ENCODE measurements at places on chromosomes 11 and 22.

DNA sequence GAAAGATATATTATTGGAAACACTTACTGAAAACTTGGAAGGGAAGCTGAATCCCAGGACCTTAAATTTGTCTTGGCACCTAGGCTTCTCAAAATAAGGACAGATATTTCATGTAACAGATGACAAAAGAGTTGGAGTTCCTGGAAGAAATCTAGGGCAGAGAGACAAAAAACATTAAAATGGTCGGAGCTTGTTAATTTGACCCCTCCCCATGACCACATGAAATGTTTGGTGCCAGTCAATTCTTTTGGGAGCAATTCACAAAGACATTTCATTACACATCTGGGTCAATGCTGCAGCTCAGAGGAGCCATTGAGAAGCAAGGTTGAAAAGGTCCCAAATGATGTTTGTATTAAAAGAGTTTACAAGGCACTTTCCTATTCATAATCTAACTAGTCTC lies 162.0 kb upstream of the GUCY1A2 start:
- no peak for DNase-seq

GRCh38 chr11:35087648-35088047 lies 51.3 kb upstream of the CD44 start:
- DNase-seq = no peak

- no peak for DNase-seq
Measured at GRCh38 chr11:29361369-29361768, 655.5 kb downstream of the KCNA4 start.

DNA sequence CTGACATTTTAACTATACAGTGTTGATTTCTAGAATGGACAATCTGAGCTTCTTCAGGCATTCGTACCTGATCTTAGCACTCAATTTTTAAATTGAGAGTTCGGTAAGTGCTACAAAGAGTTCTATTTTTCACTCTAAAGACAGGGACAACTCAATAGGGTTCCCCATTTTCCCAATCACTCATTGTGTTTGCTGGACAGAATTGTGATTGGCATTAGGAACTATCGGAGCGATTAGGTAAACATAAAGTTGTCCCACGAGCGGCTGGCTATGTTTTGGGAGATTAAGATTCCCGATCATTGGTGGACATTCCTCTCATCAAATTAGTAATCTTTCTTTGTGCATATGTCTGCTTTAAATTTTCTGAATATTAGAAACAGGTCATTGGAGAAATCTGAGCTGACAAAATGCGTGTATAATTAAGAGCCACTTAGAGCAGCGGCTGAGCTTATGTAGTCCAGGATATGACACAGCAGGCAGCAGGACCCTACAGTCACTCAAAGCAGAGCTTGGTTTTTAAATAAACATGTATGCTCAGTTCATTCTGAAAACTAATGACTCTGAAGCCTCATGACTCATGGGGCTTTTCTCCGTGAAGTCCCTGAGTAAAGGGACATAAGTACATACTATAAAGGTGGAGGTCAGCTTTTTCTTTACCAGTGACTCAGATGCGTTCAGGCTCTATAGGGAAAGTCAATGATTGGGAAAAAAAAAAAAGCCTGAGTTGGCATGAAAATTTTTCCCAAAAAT lies 109.4 kb downstream of the GRIA4 start:
- DNase-seq = no peak

- DNase-seq = no peak
Measured at GRCh38 chr11:19597206-19597605, 115.4 kb upstream of the NAV2 start.

DNA sequence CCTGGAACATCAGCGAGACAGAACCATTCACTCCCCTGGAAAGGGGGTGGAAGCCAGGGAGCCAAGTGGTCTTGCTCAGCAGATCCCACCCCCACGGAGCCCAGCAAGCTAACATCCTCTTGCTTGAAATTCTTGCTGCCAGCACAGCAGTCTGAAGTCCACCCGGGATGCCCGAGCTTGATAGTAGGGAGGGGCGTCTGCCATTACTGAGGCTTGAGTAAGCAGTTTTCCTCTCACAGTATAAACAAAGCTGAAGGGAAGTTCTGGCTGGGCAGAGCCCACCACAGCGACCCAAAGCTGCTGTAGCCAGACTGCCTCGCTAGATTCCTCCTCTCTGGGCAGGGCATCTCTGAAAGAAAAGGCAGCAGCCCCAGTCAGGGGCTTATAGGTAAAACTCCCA lies 764.8 kb upstream of the LUZP2 start:
- DNase-seq = no peak

- no peak for DNase-seq
Measured at GRCh38 chr11:1877211-1878136, 14.2 kb downstream of the PRR33 start.

DNA sequence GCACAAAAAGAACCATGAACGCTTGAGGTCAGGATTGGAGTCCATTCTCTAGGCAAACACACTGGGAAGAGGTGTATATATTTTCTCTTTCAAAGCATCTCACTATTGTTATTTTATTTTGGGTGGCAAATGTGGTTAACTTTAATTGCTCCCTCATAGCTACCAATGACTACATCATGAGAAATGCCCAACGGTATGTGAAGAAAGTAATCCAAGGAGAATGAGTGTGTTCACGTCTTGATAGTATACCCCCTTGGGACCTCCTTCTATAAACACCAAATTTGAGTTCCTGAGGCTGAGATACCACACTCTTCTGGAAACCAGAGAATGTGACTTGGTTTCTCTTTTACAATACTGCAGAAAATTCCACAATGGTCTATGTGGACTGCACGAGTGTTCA lies 15.8 kb downstream of the OR8D1 start:
- DNase-seq = no peak

DNA sequence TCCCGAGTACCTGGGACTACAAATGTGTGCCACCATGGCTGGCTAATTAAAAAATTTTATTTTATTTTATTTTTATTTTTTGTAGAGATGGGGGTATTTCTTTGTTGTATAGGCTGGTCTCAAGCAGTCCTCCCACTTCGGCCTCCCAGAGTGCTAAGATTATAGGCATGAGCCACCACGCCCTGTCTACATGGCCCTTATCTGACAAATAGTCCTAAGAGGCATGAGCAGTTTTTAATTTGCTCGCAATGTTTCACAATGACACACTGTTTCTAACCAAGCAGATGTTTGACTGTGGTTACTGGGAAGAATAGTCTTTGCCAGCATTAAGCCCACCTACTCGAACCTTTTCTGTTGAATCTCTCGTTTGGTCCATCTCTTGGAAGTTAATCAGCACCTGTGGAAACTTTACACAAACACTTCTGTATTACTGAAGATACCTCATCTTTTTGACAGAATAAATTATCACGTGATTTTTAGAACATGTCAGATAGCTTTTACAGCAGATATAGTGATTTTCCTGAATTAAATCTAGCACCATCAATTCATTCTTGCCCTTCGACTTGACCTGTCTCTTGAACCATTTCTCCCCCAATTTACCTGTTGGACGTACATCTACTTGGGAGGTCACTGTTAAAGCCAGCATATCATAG lies 71.4 kb downstream of the MTMR3 start:
- no peak for DNase-seq

- DNase-seq = no peak
Measured at GRCh38 chr11:65662247-65662798, 393 bp downstream of the RELA start.

- no peak for DNase-seq
Measured at GRCh38 chr11:61743486-61744095, 8.8 kb upstream of the MYRF start.

DNA sequence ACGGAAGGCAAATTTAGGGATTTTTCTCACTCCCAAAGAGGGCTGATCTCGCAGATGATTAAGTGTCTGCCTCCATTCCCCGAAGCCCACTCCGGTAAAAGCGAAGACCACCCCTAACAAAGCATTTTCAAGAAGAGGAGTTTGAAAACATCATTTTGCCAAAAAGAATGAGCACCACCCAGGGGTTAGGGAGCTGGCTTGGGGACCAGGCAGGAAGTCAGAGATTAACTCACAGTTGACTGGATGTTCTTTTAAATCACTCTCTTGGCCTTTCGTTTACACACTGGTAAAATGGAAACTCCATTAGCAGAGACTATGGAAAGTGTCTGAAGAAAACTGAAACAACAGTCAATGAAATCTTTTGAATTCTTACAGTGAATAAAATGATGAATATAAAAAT lies 7.9 kb upstream of the TRIM44 start:
- no peak for DNase-seq

DNA sequence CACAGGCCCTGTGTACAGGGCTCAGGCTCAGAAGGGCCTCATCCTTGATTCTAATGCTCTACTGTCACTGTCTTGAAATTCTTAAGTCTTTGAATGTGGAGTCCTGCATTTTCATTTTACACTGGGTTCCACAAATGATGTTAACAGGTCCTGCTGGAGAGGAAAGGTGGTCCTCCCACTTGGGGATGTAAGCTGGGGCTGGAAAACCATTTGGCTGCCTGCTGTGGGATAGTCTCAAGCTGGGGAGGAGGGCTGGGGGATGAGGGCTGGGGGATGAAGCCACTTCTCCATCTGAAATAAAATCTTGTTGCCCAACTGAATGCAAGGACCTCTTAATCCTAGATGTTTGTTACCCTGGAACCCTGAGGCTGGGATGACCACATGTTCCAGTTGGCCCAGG lies 423.0 kb downstream of the TENM4 start:
- no peak for DNase-seq

GRCh38 chr22:19958083-19959042 lies 16.7 kb upstream of the TXNRD2 start:
- DNase-seq = no peak

GRCh38 chr11:2892215-2892966 lies 6.8 kb upstream of the CDKN1C start:
- no peak for DNase-seq

DNA sequence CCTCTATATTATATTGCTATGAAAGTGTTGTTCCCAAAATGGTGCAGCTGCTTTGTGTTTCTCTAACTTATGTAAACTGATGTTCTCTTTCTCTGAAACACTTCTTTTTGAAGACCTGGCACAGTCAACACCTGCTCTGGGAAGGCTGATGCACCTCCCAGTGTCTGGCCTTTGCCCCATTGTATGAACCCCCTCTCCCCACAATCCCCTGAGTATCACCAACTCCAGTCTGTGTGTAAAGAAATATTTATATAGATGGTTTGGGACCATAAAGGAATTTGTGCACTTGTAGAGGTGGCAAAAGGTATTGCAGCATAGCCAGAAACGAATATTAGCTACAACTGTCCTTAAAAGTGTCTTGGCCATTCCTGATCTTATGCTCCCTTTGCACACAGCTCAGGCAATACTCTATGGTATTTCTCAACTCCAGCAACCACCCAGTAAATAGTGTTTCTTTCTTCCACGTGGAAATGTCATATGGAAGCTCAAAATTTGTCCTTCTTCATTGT lies 365.2 kb upstream of the DDI1 start:
- no peak for DNase-seq

DNA sequence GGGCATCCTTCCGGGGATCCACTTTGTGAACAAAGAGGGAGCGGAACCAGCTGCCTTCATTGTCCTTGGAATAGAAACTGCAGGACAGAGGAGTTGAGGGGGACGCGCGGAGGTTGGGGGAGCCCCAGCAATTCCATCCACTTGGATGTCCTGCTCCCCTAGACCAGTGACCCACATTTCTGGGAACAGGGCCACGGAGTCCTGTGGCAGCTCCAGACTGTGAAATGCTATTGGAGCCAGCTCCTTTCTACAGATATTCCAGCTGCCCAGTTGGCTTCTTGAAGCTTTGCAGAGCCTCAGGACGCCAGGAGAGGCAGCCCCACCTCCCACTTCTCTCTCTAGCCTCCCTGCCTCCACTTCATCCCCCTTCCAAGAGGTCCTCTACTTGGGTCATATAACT lies 10.5 kb downstream of the NIPSNAP1 start:
- DNase-seq = no peak

DNA sequence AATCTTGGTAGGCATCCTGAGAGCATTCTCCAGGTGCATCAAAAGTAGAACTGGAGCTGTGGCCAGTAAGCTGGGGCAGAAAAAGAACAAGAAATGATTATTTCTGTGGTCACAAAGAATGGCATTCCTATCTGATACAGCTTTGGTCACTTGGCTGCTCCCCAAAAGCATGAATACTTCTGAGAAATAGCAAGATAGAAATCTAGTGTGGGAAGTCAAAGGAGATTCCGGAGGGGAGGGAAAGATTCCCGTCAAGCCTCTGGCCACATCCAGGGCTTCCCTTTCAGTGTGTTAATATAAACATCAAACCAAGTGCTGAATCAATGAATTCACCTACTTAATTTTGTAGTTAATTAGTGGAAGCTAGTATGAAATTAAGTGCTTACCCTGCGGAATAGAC lies 1185.4 kb downstream of the LRRC4C start:
- no peak for DNase-seq

- no peak for DNase-seq
Measured at GRCh38 chr11:65981101-65981740, 19.7 kb downstream of the SART1 start.

- DNase-seq = no peak
Measured at GRCh38 chr11:118659953-118660680, 19.3 kb downstream of the TREH start.

DNA sequence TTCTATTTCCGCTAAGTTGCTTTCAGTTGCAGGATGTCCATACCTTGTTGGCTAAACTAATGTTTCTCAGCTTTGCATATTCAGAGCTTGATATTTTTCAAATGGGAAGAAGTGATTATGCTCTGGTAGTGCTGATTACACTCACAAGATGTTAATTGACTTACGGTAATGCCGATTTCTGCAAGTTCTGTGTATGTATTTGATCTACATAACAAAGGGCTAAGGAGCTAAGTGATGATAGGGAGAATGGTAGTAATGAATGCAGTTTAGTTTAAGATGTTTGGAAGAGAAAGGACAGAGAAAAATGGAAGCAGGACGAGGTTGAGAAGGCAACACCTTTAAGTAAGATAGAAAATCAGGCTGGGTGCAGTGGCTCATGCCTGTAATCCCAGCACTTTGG lies 61.4 kb downstream of the FAM83F start:
- no peak for DNase-seq

GRCh38 chr11:63490551-63491239 lies at the start of gene PLAAT5:
PLAAT5 (minus strand) TSS chr11:63491167; CDS start chr11:63491034, 133 bp downstream.
- DNase-seq = no peak

DNA sequence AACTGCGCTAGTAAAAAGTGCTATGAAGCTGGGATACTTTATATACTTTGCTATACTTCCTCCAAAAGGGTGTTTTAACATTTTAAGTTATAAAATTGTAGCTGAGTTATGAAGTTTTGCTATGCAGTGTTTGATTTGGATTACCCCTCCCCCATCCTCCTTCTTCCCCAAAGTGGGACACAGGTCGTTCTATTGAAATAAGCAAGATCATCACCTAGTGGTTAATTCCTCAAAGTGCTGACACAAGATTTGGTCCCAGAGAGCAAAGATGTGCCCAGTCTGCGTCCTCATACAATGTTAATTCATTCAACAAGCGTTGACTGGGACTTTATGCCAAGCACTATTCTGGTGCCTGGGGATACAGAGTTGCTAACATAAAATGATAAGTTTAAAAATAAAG lies 78.5 kb downstream of the SPON1 start:
- no peak for DNase-seq

Measured in D721Med (cell line).